ENCODE measurements at places on chromosomes 13 and 19.

- no peak for DNase-seq
These were observed 30.8 kb downstream of the IL12RB1 start for GRCh38 chr19:18055967-18056366.

- no peak for DNase-seq
These were observed at the start of gene TMEM91 for GRCh38 chr19:41376241-41376997. TSS of gene TMEM91 (plus strand) at chr19:41376533. CDS start at chr19:41378310, 1,777 bp downstream.

DNA sequence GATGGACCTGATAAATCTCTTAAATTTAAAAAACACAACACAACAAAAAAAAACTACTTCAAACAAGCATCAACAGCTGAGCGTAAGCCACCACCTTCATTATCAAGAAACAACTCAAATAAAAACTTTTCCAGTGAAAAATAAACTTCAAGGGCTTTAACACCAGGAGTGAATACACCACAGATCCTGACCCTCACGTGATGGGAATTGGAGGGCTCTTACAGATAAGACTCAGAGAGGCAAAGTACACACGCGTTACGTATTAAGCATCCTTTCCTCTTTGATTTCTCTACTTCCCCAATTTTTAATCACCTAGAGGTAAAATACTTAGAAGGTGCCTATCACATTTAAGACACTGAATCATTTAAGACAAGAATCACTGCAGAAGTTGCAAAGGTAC, 573 bp upstream of the STARD13 start:
- DNase-seq: no peak

- peak; percentile 39 for DNase-seq
These were observed 77.8 kb downstream of the TUBGCP3 start for GRCh38 chr13:112510002-112510780.

DNA sequence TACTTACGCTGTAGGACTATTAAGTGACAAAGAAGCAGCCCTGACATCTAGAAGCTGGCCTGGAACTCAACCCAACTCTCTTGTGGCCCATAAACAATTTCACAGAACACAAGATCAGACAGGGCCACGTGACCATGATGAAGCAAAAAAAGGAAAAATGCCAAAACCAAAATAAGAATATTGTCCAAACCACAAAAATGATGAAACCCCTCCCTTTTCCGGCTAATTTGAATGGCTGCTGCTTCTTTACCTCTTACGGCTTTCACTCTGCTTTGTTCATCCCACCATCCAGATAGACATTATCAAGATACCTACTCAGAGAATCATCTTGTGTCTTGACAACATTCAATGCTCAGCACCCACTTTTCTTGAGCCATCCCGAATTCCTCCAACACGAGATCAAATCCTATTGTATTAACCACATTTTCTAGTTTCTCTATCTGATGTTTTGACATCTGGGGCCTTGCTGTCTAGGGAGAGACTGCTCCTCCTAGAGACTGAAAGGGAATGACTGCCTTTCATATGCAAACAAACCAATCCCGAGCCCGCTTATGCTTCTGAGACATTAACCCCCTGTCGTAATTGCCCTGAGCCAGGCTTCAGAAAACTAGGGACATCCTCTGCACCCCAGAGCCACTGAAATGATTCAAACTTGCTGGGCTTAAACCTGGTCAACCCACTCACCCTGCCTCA, 186.3 kb downstream of the TDRD3 start:
- no peak for DNase-seq

- DNase-seq: no peak
These were observed 20.0 kb downstream of the ZNF780B start for GRCh38 chr19:40035996-40036395.
